Stimulated activated CD8-positive, alpha-beta memory T cell treated with anti-CD3 and anti-CD28 coated beads, Interleukin-2, amount 100 ng/mL, for 1 hour (primary cell): ENCODE measurements at places on chromosomes 2 and 18.

DNA sequence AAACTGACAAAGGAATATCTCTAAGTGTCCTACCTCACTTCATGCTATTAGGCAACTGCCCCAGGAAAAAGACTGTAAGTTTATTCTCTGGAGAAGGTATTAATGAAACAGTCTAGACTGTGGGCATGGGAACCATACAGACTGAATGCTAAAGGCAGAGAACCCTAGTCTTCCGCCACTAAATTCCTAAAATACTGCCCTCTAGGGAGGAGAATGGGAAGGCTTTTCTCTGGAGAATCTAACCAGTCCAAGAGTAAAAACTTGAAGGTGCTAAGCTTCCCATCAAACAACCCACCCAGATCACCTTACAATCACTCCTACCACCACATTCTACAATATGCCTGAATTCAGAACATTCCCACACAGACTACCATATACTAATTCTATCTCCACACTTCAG lies 3.4 kb downstream of the SRBD1 start:
- DNase-seq = no peak

- DNase-seq = no peak
Observed at GRCh38 chr2:41741951-41742595, 305.7 kb upstream of the PKDCC start.

GRCh38 chr2:227578642-227579041 lies 20.1 kb upstream of the SCYGR2 start:
- DNase-seq = no peak

- no peak for DNase-seq
Observed at GRCh38 chr2:105432749-105433148, 33.9 kb upstream of the FHL2 start.

GRCh38 chr18:52670896-52671295 lies 330.9 kb downstream of the DCC start:
- DNase-seq = no peak

DNA sequence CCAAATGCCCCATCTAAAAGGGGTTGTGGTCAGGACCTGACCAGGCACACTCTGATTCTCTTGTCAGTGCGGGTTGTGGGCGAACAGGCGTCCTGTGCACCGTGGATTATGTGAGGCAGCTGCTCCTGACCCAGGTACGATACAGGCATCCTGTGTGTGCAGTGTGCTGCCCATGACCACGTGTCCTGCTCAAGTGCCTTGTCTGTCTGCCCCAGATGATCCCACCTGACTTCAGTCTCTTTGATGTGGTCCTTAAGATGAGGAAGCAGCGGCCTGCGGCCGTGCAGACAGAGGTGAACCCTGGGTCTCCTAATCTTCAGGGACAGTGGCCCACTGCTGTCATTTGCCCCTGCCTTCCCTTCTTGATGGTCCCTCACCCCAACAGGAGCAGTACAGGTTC lies 14.6 kb downstream of the PTPN18 start:
- DNase-seq = no peak

DNA sequence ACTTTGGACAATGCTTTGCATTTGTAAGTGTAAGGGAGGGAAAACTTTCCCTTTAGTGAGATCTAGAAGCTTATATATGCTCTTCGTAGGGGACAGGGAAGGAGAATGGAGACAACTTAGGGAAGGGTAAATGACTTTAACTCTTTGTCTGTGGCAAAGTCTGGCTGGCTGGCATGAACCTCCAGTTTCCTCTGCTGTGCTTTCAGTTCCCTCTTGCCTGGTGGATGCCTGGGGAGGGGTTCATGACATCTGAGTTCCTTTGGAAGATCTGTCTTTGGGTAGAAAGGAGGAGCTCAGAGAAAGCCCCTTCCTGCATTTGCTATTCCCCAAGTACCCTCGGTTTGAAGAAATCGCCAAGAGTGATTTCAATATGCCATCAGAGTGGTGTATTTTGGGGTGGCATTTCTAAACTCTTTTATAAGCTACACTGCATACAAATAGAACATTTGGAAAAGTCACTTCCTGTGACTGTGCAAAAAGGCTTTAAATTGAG lies 143.6 kb downstream of the VAPA start:
- DNase-seq = no peak

- DNase-seq = no peak
Observed at GRCh38 chr2:224948859-224949258, 93.4 kb downstream of the DOCK10 start.

DNA sequence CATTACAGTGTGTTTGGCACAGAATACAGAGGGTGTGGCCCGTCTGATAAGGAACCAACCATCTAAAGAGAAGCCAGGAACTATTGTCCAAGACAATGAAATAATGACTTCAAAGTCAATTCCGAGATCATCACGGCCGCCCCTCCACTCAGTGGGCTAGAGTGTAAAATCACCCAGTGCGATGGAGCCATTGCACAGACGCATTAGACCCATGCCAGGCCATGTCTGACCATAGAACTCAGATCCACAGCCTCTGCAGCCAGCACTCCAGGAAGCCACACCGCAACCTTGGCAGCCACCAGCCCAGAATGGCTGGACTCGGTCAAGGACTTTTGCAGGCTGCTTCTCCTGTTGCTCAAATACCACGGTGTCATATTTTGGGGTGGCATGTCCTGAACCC lies 835.7 kb downstream of the DCDC2C start:
- no peak for DNase-seq

DNA sequence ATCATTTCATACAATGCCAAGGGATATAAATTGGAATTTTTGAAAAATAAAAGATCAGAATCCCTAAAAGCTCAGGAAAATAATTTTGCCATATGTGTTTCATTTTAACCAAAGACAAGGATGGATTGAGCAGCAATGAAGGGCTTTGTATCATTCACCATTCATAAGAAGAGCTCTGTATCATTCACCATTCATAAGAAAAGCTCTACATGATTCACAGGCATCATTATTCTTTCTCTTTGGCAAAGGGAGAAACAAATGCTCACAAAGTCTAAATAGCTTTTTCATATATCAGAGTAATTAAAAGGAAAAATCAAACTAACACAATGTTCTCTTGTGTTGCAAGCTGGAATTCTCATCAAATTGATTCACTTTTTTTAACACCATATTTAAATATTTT lies 169.1 kb upstream of the MC4R start:
- DNase-seq = no peak
